Activated CD8-positive, alpha-beta memory T cell treated with anti-CD3 and anti-CD28 coated beads, Interleukin-2, amount 10 ng/mL, durations not matched to agents 7 days and 5 days (primary cell): ENCODE measurements at places on chromosomes 16 and 17. TPM values are rescaled to one million over a fixed set of nuclear protein-coding genes. Genes with fewer than 3 reads are reported as not detected.

DNA sequence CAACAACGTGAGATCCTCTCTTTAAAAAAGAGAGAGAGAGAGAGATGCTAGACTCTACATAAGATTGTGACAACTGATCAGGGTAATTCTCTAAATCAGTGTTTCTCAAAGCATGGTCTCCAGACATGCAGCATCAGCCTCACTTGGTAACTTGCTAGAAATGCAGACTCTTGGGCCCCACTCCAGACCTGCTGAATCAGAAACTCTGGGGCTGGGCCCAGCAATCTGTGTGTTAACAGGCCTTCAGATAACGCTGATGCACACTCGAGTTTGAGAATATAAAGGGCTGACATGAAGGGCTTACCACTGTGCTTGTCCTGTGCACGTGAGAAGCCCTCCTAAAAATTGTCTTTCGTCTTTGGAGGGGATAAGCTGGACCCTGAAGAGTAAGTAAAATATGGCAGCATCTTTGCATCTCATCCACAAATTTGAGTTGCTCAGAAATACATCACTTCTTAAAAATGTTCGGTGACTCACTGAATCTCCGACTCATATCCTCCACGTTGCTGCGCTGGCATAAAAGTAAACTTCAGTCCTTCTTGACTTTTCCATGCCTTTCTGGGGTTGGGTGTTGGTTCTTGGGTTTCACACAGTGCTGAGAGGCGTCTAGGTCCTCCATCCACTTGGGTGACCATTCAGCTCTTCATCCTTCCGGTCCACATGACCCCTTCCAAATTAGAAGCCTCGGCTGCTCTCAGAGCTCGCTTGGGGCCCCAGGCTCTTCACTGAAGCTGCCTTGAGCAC is 26.1 kb upstream of the KDM8 start:
- DNase-seq = no peak

GRCh38 chr17:73427198-73427597 is 115.4 kb upstream of the CDC42EP4 start:
- DNase-seq = no peak

GRCh38 chr16:28171816-28172215 is 39.9 kb downstream of the XPO6 start:
- no peak for DNase-seq

- no peak for DNase-seq
Measured at GRCh38 chr17:57737450-57737849, 7.6 kb downstream of the CCDC182 start.

GRCh38 chr17:61567045-61567802 is 23.8 kb downstream of the NACA2 start:
- no peak for DNase-seq

- DNase-seq = no peak
Measured at GRCh38 chr16:54974367-54974766, 43.7 kb downstream of the IRX5 start.

SPHK1 gene
- total RNA-seq = 8.4 TPM

STX4 gene
- total RNA-seq = 60.0 TPM

TEX14 gene
- 0.35 TPM for total RNA-seq
